ENCODE measurements at places on chromosomes 16 and 17. TPM values are rescaled to one million over a fixed set of nuclear protein-coding genes. Genes with fewer than 3 reads are reported as not detected.

SCNN1G gene
- not detected for total RNA-seq

NUDT7 gene
- total RNA-seq = 22.5 TPM

LAT gene
- total RNA-seq = not detected

GRB7 gene
- total RNA-seq = 4.9 TPM

ZNHIT3 gene
- total RNA-seq = 39.7 TPM

DNAH17 gene
- not detected for total RNA-seq

AXIN2 gene
- under 0.01 TPM for total RNA-seq

RASL10B gene
- 4.6 TPM for total RNA-seq

ADGRG3 gene
- total RNA-seq = not detected

FNDC8 gene
- total RNA-seq = not detected

TVP23A gene
- total RNA-seq = not detected

KRT32 gene
- total RNA-seq = 0.18 TPM

IL17C gene
- 1.4 TPM for total RNA-seq

CLEC19A gene
- total RNA-seq = not detected

ATAD5 gene
- total RNA-seq = 1.1 TPM

OMG gene
- total RNA-seq = not detected

CTRL gene
- 0.53 TPM for total RNA-seq

TMED6 gene
- not detected for total RNA-seq

TBC1D3C gene
- not detected for total RNA-seq

SLC13A2 gene
- total RNA-seq = not detected

IL34 gene
- 2.3 TPM for total RNA-seq

SHCBP1 gene
- total RNA-seq = 27.4 TPM

HEATR9 gene
- total RNA-seq = not detected

SOX9 gene
- total RNA-seq = 1.9 TPM

All from myometrial cell (primary cell).